ENCODE measurements at places on chromosomes 2 and 18. TPM values are rescaled to one million over a fixed set of nuclear protein-coding genes. Genes with fewer than 3 reads are reported as not detected.

TMEFF2 gene
- polyA plus RNA-seq, result 19.9 TPM

DNA sequence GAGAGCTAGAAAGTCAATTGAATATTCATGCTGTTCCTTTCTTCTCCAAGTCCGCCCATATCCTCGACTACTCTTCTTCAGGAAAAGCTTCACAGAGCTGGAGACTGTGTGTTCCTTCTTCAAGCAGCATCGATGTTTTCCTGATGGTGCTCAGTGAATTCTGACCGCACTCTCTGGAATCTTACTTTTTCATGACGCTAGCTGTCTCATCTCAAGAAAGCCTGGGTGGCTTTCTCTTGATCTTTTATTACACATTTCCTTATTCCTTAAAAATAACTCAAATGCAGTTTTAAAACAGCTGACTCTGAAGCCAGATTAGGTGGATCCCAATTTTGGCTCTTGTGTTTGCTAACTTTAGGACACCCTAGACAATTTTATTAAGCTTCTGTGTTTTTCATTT is 1245.1 kb upstream of the LRRTM1 start:
- DNase-seq, result no peak

SRD5A2 gene
- 0.04 TPM for polyA plus RNA-seq

- no peak for DNase-seq
Measured at GRCh38 chr2:106988361-106988760, 102.4 kb upstream of the ST6GAL2 start.

TTLL4 gene
- polyA plus RNA-seq, result 28.7 TPM

DOCK10 gene
- 10.8 TPM for polyA plus RNA-seq

GRCh38 chr2:226932443-226932842 is 96.6 kb downstream of the RHBDD1 start:
- no peak for DNase-seq

GRCh38 chr2:118112771-118113334 is 24.6 kb downstream of the INSIG2 start:
- DNase-seq, result no peak

FRZB gene
- polyA plus RNA-seq, result 13.6 TPM

- DNase-seq, result no peak
Measured at GRCh38 chr18:46393961-46394360, 263.1 kb downstream of the LOXHD1 start.

DNA sequence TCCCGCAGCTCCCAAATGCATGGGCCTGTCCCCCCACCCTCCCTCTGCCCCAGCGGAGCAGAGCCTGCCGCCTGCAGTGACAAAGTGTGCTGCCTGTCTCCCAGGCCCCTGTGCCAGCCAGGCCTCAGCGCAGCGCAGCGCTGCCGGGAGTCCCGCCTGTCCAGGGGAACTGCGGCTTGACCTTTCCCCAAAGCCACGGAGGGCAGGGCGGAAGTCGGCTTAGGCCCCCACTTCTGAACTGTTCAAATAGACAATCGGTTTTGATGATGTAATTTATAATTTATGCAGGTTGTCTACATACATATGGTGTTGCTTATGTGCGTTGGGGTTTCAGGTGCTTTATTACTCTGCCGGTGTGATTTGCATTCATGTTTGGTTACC is 7.1 kb downstream of the GBX2 start:
- no peak for DNase-seq

DNA sequence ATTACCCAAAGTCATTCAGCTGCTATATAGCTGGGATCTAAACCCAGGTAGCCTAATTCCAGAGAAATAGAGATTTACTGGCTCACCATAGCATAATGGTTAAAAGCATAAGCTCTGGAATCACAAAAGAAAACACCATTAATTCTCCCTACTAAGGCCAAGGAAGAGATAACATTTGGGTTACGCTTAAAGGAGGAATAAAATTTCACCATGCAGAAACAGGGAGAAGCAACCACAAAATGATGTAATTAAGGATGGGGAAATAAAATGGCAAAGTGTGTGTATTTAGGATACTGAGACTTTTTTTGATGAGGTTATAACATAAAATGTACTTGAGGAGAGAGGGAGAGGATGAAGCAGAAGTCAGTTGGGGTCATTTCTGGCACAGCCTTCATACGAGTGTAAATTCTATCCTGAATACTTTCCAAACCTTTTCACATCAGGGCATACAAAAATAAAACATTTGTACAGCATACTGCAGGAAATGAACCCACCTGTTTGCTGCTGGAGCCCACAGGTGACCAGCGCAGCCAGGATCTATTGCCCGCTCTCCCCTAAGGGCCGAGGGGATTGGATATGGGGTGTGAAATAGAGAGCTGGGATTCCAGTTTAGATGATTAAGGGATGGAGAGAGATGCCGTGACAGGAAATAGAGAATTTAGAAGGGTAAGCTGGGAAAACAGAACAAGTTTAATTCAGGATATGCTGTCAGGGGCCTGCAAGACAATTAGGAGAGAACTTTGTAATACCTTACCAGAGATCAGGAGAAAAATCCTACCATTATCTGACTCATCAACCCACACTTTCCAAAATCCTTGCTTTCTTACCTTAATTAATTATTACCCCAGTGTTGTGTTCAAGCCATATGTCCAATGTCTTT is 43.8 kb upstream of the SERTAD2 start:
- no peak for DNase-seq

ARHGEF33 gene
- polyA plus RNA-seq, result 2.2 TPM

DNA sequence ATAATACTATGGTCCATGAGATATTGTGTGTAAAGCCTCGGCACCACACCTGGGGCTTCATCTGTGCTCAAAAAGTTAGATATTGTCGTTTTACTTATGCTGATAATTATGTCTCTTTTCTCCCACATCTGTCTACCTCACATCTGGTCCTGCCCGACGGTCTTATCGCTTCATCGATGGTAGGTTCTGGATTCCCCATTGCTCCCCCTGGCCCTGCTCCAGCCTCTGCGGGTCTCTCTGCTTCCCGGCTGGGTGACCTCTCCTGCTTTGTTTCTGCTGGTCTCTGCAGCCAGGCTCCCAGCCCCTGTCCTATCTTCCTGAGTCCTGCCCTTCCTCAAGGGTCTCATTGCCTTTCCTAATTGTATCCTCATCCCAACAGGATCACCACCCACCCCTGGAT is 294.2 kb downstream of the NDUFA10 start:
- no peak for DNase-seq

DNA sequence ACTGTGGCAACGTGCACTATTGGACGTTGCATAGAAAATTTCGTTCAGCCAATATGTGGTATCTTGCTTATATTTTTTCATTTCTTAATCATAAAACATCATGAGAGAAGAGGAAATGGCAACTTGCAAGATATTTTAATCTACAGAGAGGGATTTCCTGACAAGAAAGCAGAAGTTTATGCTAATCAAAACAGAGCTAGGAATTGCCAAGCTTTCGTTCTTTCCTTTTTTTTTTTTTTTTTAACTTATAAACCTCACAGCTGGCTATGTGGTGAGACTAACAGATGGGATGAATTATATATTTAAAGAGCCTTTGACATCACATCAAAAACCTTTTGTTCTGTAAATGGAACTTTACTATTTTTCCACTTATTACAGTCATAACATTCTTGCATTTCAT is 1136.9 kb upstream of the TMEFF2 start:
- DNase-seq, result no peak

- no peak for DNase-seq
Measured at GRCh38 chr18:25518716-25519053, 166.7 kb upstream of the ZNF521 start.

TEX261 gene
- 53.4 TPM for polyA plus RNA-seq

DNA sequence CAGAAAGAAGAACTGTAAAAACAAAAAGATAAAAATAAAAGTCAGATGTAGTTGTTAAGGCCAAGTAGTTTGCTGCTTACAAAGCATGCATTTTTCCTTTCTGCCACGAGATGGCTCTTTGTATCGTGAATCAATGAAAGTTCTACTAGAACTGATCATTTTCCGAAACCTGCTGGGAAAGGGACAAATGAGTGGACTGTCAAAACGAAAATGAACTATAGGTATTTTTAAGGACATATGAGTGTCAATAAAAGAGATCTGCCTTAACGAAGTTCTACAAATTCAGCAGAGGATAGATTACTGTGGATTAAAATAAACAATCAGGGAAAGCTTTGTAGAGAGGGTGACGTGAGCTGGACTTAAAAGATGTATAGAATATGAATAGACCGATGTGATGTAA is 15.0 kb upstream of the ELOA2 start:
- peak; percentile 10 for DNase-seq

DNA sequence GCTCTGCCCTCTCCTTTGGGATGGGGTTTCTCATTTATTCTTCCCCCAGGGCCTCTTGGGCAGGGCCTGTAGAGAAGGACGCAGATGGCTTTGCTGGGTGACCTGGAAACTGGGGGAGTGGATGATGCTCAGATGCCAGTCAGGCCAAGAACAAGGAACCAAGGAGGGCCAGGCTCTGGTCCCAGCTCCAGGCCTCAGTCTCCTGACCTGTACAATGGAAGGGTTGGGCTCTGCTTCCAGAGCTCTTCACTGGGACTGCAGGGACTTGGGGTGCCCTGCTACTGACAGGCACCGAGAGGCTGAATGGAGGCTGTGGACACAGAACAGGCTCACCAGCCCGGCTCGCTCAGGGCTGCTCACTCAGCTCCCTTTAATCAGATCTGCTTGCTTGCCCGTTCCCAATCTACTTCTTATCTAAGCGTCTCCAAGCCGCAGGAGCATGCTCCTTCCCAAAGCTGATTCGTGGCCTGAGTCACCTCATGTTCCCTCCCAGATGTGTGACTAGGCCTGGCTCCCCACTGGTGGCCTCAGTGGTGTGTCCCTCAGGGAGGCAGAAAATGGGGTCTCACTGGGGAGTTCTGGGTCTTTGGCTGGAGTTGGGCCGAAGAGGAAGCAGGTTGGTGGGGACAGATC is 82.6 kb upstream of the ODC1 start:
- DNase-seq, result no peak

- no peak for DNase-seq
Measured at GRCh38 chr18:48711651-48712486, 173.0 kb downstream of the CTIF start.

- DNase-seq, result no peak
Measured at GRCh38 chr2:6024229-6024628, 332.0 kb downstream of the SOX11 start.

TAF4B gene
- polyA plus RNA-seq, result 5.3 TPM

- no peak for DNase-seq
Measured at GRCh38 chr2:140416577-140416976, 1636.4 kb upstream of the NXPH2 start.

GRCh38 chr2:188478724-188479123 is 187.1 kb downstream of the GULP1 start:
- no peak for DNase-seq

GCKR gene
- polyA plus RNA-seq, result not detected

TLX2 gene
- polyA plus RNA-seq, result 0.06 TPM

FAM124B gene
- 2.7 TPM for polyA plus RNA-seq

DNA sequence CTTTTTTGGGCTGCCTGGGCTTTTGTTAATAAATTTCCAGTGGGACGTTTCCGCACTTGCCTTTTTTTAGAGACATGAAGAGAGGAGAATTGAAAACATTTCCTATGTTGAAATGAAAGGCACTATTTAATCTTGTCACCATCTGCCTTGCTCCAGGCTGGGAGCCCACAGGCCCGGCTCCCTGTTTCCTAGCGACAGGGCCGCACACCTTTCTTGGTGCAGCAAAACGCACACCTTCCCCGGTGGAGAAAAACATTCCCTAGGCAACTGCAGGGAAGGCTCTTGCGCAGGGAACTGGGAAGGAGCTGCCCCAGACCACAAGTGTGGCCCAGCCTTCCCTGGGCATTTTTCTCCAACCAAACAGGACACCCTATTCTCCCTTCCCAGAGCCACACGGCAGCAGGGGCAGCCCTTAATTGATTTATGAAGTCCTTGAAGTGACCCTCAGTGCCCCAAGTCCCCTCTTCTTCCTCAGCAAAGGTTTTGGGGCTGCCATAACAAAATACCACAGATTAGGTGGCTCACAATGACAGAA is 132.9 kb upstream of the MSH6 start:
- DNase-seq, result no peak

GRHL1 gene
- polyA plus RNA-seq, result 3.7 TPM

DNA sequence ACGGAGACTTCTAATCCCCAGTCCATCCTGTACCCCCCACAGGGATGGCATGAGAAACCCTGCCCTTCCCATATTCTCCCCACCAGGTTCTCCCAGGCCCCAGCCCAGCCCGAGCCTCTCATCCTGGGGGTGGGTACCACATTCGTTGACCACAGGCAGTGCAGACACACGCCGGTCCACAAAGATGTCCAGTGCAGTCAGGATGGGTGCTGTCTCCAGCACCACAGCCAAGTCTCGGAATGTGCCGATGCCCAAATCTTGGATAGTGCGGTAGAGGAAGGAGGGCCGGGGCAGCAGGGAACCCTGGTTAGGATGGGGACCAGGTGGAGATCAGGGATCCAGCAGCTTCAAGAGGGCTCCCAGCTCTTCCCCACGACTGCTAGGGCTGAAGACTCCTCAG is 4.8 kb downstream of the PRKAG3 start:
- no peak for DNase-seq

GRCh38 chr2:143210446-143210819 is 81.2 kb downstream of the ARHGAP15 start:
- no peak for DNase-seq

OTX1 gene
- polyA plus RNA-seq, result 0.04 TPM

TMEM17 gene
- 7.1 TPM for polyA plus RNA-seq

DNA sequence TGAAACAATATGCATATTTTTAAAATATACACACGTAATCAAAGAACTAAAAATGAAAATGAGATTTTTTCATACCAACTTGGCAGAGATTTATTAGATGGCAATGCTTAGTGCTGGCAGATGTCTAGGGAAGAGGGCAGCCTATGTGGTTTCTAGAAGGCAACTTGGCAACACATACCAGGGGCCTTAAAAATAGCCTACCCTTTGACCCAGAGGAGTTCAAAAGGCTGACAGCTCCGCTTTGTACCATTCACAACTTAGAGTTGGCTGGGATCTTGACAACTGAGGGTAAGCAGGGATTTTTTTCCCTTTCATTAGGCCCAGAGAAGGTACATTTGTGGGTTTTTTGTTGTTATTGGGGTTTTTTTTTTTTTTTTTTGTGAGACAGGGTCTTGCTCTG is 26.4 kb upstream of the GPR55 start:
- DNase-seq, result no peak

- DNase-seq, result no peak
Measured at GRCh38 chr18:78813936-78814710, 165.5 kb upstream of the SALL3 start.

DNA sequence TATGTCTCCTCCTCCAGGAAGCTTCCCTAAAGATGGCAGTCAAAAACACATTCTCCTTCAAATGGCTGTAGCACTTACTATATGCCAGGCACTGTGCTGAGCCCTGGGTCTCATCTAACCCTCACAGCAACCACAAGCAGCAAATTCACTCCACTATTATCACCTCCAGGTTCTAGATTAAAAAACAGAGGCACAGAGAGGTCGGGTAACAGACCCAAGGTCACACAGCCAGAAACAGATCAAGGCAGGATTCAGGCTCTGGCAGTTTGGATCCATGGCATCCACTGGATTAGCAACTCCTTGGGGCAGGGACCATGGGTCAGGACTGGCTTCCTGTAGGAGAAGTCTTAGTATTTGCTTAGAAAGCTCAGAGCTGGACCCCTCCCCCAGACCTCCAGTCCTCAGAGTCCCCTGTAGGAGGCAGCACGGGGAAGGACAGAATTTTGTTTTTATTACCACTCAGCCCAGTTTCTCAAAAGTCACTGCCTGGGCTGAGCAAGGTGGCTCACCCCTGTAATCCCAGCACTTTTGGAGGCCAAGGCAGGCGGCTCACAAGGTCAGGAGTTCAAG is 34.4 kb downstream of the ZFP36L2 start:
- DNase-seq, result no peak

ZNF892 gene
- polyA plus RNA-seq, result 5.1 TPM

Data from right renal cortex interstitium (tissue), 3 donors.